Umbilical cord (tissue), 2 donors: ENCODE measurements at places on chromosomes 5 and 9. TPM values are rescaled to one million over a fixed set of nuclear protein-coding genes. Genes with fewer than 3 reads are reported as not detected.

The SPATA31A3 gene
- total RNA-seq, result 2.2 TPM

- peak; percentile 77 for DNase-seq
Measured at GRCh38 chr5:94618029-94618492, 343 bp downstream of the KIAA0825 start.

The CCDC183 gene
- total RNA-seq, result not detected

DNA sequence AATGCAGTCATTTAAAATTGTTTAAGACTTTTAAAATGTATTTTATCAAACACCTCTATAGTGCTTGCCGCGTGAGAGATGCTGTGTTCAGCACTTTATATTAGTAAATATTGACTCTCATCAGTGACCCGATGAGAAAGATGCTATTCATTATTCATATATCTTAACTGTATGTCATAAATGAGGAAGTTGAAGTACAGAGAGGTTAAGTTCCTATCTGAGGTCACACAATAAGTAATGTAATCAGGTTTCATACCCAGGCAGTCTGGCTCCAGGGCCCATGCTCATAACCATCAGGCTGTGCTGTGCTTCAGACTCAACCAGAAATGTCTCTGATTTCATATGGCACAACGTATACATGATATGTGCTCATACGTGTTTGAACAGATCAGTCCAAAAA lies 119.0 kb downstream of the SV2C start:
- DNase-seq, result no peak

DNA sequence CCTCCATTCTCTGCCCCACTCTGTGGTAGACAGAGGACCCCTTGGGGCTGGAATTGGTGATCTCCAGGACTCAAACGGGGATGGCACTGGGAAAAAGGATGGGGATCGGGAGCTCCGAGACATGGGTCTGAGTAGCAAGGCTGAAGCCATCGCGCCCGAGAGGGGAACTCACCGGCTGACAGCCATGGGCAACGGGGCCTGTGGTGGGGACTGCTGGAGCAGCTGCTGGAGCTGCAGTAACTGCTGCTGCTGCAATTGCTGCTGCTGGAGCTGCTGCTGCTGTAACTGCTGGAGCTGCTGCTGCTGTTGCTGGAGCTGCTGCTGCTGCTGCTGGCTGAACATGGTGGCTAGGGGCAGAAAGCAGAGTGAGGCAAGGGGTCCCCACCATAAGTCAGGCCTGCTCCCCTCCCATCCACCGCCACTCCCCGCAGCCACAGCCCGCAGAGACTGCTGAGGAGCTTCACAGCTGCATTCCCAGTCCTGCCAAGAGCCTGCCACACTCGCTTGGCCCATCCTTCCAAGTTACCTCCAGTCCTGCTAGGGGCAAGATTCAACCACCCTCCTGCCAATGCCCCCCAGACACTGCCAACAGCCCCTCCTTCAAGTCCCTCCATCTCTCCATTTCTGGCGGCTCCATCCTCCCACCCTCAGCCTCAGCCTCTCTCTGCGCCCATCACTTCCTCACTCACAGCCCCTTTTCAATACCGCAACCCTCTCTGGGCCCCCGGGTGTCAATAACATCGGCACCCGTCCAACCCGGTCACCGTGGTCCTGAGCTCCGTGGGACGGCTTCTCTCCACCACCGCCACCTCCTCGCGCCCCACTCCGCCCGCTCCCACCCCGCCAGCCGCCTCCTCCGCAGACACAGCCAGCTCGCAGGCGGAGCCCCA lies 611 bp downstream of the CIZ1 start:
- no peak for DNase-seq

The IL5 gene
- 7.7 TPM for total RNA-seq

DNA sequence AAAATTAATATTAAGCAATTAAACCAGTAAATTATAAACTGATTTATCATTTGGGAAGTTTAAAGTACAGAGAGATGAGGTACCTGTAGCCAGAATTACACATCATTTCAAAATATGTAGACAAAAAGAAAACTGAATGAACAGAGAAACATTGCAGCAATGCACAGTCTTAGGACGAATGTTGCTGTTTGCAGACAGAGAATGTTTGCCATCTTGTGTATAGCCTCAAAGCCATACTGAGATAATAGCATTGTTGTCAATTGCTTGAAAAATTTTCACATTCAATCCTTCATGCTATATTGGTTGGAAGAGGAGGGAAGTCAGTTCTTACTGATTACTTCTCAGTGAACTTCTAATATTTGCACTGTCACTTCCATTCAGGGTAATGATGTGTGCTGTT lies 326.2 kb downstream of the PRR16 start:
- no peak for DNase-seq
